ENCODE measurements at places on chromosomes 5 and 9.
A peak's percentile ranks its signal among the peaks of the same experiment; 100 is the strongest.

GRCh38 chr9:113616621-113617496 lies 153.3 kb downstream of the RGS3 start:
- DNase-seq: peak; percentile 53

DNA sequence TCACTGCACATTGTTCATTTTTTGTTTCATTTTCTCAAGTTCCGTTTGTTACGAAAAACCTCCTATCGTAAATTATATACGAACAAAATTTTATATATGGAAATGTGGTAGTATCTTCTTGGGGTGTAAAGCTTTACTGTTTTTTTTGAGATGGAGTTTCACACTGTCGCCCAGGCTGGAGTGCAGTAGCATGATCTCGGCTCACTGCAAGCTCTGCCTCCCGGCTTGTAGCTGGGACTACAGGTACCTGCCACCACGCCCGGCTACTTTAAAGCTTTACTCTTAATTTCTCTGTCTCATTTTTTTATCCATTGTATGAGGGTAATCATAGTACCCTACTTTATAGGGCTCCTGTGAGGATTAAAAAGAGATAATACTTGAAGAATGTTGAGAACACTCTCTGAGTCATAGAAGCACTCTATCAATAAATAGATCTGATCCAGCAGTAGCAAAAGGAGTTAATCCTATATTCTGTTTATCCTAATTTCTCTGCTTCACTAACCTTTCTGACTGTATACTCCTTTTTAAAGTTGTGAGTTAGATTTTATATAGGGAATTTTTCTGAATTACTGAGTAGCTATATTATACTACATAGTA lies 5.6 kb upstream of the LRRC70 start:
- DNase-seq: no peak

DNA sequence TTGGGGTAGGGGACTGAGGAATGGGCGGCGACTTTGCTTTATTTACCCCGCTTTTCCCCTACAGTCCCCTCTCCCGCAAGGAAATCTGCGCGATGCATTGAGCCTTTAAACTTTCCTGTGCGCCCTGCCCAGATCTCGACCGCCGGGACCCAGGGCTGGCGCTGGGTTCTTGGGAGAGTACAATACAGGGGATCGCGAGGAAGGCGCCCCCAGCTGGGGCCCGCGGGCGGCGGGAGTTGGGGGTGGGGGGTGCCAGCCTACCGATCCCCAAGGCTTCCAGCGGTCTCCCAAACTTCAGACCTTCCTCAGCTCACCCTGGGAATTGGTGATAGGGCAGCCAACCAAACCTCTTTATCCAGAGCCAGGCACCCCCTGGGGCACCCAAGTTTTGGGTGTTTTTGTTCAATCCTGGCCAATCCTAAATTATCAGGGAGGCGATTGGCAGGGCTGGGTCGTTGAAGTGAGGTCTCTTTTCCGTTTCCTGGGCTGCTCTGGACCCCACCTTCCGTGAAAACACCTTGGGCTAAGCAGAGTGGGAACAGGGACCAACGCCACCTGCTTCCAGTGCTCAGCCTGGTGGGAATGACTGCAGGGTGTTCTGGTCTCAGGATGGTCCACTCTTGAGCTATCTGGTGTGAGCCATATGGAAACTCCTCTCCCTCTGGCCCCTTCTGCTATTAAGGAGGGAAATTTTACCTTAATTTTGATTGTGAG lies 51.4 kb upstream of the DAB2IP start:
- DNase-seq: no peak

GRCh38 chr5:37665889-37666288 lies 174.0 kb downstream of the GDNF start:
- DNase-seq: no peak

GRCh38 chr5:31235381-31235780 lies 41.9 kb downstream of the CDH6 start:
- DNase-seq: no peak

DNA sequence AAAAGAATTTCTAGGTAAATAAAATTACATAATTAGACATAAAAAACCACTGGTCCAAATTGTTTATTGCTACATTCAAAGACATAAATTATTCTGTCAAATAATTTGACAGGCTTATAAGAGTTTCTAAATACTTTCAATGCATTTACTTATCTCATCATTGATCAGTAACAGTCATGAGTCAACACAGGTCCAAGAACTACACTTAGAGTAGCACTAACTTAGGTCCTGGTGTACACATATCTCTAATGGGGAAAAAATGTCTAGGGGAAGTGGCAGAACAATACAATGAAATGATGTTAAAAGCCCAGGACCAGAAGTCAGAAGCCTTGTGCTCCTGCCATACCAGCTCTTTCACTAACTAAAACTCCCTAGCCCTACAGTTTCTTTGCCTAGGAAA lies 96.5 kb upstream of the SLCO6A1 start:
- DNase-seq: no peak

DNA sequence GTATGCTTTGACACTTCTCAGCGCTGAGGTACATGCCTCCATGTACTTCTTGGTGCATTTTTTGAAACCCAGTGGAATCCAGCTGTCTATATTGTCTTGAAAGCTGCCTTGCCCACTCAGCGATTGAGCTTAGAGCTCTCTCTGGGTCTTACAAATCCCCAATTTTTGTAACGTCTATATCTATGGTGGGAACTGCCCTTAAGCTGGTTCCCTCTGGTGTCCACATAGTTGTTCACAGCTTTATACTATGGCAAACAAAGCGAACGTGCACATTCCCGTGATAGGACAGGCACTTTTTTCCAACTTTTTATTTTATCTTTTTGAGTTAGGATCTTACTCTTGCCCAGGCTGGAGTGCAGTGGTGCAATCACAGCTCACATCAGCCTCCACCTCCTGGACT lies 20.9 kb downstream of the CDHR2 start:
- DNase-seq: no peak

- no peak for DNase-seq
These were observed 215.2 kb downstream of the AUH start for GRCh38 chr9:91146391-91147019.

- no peak for DNase-seq
These were observed 3.5 kb downstream of the SLC27A4 start for GRCh38 chr9:128343855-128344254.

GRCh38 chr5:133499895-133500294 lies 112.4 kb downstream of the FSTL4 start:
- DNase-seq: no peak

DNA sequence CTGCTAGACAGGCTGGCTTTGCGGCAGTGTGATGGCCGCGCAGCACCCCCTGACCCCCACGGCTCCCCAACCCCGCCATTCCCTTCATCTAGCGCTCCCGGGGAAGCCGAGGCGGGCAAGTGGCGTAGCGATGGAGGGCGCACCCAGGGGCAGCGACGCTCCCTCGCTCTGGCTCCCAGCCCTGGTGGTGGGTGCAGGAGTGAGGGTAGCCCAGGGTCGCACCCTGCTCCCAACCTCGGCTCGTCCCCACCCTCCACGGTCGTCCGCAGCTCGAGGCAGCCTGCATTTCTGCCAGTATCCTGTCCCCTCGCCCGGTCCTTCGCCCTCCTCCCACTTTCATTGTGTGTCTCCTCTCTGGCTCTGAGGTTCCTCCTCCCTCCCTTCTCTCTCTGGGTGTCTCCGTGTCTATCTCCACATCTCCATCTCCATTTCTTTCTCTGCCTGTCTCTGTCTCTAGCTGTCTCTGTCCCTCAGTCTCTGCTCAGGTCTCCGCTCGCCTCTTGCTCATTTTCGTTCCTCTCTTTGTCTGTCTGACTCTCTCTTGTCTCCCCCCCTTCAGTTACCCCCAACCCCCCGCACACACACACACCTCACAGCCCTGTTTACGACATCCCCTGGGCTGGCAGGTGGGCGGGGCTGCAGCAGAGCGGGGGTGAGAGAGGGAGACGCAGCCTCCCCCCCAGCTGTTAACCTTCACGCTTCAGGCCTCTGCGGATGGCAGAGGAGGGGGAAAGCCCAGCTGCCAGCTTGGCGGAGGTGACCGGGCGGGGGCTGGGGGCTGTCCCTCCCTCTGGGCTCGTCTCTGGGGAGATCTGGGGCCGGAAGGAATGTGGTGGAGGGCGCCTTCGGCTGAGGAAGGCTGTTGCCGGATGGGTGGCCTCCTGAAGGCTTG lies 48.7 kb upstream of the PSD2 start:
- DNase-seq: peak; percentile 71

GRCh38 chr9:97475059-97475458 lies 26.4 kb upstream of the TMOD1 start:
- DNase-seq: no peak

- DNase-seq: no peak
These were observed 19.7 kb downstream of the NDUFS6 start for GRCh38 chr5:1820926-1821325.

GRCh38 chr5:54270326-54270725 lies 40.0 kb downstream of the ARL15 start:
- DNase-seq: no peak

GRCh38 chr9:137255448-137256114 lies 454 bp downstream of the NELFB start:
- no peak for DNase-seq

DNA sequence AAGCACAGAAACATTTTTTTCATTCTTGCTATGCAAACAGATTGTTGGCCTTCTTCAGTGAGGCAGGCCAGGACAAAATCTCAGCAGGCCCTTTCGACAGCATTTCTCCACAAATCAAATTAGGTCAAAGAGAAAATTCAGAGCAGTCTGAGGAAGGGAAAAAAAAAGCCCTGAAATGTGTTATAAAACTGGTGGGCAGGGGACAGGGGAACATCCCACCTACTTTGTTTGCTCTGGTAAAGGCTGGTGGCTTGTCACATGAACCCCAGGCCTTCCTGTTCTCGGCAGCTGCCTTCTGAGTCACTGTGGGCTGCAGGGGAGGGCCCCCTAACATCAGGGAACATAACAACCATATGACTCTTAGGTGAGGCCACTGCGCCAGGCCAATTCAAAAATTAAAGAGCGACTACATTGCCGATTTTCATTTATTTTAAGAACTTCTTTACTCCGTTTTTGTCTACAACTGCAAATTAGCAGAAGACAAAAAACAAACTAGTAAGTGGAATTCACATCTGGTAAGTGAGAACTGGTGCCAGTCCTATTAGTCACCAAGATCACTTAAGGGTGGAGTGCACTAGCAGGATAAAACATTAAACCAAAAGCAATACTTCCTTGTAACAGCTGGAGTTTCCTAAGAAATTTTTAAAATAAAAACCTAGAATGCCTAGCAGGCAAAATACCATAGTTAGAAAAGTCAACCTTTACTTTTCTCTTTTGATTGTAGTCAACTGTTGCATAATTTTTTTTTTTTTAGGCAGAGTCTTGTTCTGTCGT lies 46.2 kb upstream of the DENND4C start:
- peak; percentile 74 for DNase-seq

GRCh38 chr9:21607576-21607975 lies 125.5 kb upstream of the IFNE start:
- no peak for DNase-seq

DNA sequence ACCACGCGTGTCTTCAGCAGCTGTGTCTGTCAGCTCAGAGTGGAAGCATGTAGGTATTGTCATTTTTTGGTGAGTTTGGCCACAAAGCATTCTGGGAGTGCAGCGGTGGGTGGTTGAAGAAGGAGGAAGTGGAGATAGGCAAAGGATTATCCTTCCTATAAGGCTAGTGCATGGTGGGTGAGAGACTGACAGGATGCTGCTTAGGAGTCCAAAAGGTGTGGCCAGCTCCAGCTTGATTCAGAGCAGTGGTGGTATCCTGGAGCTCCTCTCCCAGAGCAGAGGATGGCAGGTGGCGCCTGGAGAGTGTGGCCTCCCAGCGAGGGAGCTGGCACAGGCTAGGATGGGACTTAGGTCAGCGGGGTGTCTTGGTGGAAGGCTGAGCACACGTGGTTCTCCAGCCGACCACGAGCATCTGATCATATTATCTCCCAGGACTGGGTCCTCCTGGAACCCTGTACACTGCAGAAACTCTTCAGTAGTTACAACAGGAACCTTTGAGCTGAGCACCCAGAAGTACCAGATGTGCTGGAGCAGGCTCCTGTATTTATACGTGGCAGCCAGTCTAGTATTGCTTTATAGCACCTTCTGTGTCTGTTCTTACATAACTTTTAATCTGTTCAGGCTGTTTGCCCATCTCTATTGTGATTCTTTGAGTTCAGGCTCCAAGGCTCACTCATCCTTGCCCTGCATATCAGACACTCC lies 29.6 kb downstream of the MAML1 start:
- DNase-seq: peak; percentile 13

DNA sequence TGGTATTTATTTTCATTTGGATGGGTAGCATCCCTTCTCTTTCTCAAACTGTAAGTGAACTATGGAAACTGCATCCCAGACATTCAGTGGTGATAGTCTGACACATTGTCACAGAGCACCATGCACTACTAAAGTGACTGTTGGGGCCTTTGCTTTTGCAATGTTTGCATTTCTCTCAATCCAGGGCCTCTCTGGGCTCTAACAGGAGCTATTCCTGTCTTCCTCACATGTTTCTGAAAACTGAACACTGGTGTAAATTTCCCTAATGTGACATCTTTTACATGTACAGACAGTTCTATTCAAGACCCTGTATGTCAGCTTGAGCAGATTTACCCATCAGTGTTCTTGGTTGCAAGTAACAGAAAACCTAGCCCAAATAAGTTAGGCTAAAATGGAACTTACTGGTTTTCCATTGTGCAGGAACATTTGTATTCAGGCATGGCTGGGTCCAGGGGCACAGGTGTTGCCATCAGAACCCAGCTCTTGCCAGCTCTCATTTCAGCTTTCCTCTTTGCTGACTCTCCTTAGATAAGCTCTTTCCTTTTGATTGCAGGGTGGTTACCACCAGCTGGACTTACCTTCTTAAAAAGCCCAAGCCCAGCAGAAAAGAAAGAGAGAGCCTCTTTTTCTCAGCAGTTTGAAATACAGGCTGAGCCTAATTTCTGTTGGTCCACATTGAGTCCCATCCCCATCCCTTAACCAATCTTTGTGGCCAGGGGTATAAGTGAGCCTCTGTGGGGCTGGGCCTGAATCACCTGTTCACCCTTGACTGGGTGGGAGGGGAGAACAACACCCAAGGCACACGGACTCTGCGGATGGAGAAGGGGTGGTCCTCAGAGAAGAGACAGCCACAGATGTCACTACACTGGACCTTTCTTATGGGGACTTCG lies 234.3 kb downstream of the NR3C1 start:
- no peak for DNase-seq

DNA sequence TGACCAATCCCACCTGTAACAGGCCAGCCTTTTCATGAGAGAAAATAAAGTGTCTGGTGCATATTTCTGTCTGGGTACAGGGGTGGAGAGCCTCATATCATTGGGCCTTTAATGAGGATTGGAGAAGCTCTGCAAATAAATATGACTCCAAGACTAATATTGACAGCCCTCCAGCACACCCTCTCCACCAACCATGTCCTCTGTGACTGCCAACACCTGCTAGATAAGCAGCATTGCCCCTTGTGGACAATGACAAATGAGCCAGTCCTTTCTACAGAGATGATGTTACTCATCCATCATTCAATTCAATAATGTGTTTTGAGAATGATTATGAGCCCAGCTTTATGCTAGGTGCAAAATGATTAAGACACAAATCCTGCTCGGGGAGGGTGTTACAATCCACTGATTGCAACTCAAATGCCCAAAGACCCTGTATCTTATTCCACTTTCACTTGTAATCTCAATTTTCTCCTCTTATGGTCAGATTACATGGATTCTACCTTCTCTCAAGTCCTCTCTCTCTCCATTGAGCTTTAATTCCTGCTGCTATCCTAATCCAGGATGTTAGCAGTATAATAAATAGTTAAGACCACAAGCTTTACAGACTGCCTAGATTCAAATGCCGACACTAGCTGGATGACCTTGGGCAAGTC lies 2.1 kb upstream of the GFRA3 start:
- DNase-seq: no peak

GRCh38 chr9:31820426-31820825 lies 564.0 kb upstream of the ACO1 start:
- DNase-seq: no peak

GRCh38 chr9:80072451-80072850 lies 500.7 kb downstream of the TLE4 start:
- DNase-seq: no peak

All from activated CD4-positive, alpha-beta T cell treated with anti-CD3 and anti-CD28 coated beads, Interleukin-2, amount 50 U/mL, for 48 hours (primary cell).